NCI-H2081 (cell line): ENCODE measurements at places on chromosomes 3 and 15.
A peak's percentile ranks its signal among the peaks of the same experiment; 100 is the strongest.

DNA sequence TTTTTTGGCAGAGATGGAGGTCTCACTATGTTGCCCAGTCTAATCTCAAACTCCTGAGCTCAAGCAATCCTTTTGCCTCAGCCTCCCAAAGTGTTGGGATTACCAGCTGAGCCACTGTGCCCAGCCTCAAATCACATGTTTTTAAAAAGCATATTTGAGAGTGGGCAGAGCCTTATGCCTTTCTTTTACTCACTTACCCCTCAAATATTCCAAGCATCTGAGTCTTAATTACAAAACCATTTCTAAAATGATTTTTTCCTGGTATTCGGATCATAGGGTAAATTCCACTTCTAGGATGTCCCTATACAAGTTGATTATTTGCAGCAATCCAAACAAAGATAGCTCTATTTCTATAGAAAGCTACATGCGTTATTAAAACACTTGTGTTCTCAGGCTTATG, 106.1 kb downstream of the RFTN1 start:
- no peak for DNase-seq

DNA sequence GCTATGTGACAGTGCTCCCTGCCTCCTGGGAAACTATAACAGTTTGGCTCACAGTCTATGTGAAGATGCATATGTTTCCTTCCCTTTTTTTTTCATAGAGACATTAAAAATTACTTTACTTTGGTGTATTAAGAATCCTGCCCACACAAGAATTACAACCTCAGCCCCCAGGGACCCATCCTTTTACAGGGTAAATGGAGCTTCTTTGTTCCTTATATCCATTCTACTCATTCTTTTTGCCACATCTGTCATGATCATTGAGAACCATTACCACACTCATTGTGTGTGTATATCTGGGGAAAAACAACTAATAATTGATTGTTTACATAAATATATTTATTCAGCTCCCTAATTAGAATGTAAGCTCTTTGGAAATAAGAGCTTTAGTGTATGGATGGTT, 157.4 kb downstream of the SSR3 start:
- DNase-seq = no peak

GRCh38 chr15:33091983-33092693, 102.4 kb downstream of the FMN1 start:
- peak; percentile 27 for DNase-seq

- DNase-seq = no peak
These were observed 120.0 kb downstream of the TMCO5A start for GRCh38 chr15:38054488-38054887.

DNA sequence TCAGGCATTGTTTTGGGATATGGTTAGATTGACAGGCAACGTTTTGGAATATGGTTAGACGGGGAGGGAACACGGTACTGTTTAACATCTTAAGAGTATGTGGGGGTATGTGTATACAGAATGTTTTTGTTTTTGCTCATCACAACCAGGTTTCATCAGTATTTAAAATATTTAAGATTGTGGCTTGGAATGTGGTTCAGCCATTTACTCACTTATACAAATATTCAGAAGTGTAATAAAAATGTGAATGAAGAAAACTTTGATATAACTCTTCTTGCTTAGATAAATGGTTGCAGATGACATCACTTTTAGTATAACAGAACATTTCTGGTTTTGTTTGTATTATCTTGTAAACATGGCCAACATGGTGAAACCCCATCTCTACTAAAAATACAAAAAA, 3.9 kb upstream of the PAK2 start:
- no peak for DNase-seq
